Left renal cortex interstitium (tissue), 4 donors: ENCODE measurements at places on chromosomes 13 and 19.

- DNase-seq, result no peak
Measured at GRCh38 chr13:26435171-26435570, 122.3 kb upstream of the WASF3 start.

DNA sequence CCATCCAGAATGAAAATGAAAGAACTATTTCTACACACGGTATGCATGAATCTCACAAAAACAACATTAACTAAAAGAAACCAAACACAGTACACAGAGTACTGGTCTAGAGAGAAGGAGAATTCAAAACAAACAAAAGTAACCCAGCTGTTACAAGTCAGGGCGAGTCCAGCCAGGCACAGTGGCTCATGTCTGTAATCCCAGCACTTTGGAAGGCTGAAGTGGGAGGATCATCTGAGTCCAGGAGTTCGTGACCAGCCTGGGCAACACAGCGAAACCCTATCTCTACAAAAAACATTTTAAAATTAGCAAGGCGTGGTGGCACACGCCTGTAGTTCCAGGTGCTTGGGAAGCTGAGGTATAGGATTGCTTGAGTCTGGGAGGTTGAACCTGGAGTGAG is 1.7 kb upstream of the PSMC4 start:
- DNase-seq, result no peak

DNA sequence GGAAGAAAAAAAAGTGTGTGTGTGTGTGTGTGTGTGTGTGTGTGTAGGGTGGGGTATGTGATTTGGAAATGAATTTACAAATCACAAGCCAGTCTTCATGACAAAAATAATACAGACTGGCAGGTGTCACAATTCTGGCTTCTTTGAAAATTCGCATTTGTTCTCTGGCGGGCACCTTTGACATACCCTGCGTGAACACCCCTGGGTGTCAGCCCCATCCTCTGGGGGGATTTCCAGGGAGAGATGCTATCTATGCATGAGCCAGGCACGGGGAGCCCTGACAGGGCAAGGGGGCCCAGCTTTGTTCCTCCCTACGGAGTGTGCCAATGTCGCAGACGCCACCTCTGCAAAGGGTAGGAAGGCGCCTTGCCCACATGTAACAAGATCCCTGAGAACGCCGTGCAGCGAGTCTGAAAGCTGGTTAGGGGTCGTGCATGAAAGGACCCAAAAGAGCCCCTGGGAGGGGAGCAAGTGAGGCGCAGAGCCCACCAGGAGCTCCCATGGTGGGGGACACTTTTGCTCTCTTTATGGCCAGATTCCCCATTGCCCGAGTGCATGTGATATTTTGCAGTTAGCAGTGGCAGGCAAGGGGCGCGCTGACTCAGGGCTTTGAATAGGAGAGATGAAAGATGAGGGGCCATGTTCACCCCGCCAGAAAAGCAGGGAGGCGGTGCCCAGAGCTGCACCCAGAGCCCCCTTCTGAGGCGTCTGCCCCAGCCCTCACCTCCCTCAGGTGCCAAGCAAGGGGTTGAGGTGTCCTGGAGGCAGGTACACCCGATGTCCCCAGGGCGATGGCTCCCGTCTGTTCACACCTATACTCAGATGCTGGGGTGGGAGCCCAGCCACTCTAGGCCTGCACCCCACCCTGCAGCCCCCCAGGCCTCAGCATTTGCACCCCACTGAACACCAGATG is 45.3 kb downstream of the KLF2 start:
- DNase-seq, result no peak

GRCh38 chr19:6737873-6738786 is 750 bp upstream of the GPR108 start:
- DNase-seq, result peak; percentile 61

DNA sequence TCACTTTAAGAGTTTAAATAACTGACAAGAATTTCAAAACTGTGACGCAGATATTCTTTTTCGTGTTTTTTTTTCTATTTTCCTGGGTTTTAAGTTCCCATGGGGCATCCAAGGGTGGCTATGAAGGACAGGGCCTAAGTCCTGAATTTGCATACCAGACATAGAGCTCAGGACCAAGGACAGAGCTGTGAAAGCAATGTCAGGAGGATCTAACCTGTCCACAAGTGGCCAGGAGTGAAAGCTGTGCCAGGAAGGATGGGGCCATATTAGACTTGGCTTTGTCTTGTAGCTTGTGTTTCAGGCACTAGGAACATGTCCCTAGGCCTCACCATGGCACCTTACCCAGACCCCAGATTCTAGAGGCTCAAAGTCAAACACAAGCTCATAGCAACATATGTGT is 289.4 kb upstream of the MIR17HG start:
- no peak for DNase-seq

- DNase-seq, result no peak
Measured at GRCh38 chr13:73142071-73142470, 83.3 kb downstream of the KLF5 start.

GRCh38 chr19:1261798-1262622 is 7.1 kb upstream of the CIRBP start:
- DNase-seq, result no peak

DNA sequence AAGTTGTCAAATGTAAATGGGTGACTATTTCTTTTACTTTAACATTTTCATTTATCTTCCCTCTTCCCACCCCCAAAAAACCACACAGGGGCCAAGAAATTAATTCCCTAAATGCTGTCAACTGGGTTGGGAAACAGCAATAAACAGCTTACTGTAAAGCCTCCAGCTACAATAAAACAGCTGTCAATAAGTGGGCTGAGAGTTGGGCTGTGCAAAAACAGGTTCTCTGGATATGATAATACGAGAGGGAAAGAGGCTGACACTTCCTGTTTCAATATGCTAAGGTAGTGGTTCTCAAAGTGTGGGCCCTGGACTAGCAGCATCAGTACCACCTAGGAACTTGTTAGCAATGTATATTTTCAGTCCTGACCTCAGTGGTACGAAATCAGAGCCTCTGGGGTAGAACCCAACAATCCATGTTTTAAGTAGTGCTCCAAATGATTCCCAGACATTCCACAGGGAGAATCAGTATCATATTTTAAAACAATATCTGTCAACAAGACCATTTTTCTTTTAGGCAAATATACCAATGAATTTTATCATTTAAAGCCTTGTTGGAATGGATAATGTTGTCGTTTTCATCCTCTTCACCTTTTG is 8.4 kb downstream of the PCDH9 start:
- DNase-seq, result no peak

- DNase-seq, result no peak
Measured at GRCh38 chr13:21812192-21812626, 141.3 kb downstream of the FGF9 start.

DNA sequence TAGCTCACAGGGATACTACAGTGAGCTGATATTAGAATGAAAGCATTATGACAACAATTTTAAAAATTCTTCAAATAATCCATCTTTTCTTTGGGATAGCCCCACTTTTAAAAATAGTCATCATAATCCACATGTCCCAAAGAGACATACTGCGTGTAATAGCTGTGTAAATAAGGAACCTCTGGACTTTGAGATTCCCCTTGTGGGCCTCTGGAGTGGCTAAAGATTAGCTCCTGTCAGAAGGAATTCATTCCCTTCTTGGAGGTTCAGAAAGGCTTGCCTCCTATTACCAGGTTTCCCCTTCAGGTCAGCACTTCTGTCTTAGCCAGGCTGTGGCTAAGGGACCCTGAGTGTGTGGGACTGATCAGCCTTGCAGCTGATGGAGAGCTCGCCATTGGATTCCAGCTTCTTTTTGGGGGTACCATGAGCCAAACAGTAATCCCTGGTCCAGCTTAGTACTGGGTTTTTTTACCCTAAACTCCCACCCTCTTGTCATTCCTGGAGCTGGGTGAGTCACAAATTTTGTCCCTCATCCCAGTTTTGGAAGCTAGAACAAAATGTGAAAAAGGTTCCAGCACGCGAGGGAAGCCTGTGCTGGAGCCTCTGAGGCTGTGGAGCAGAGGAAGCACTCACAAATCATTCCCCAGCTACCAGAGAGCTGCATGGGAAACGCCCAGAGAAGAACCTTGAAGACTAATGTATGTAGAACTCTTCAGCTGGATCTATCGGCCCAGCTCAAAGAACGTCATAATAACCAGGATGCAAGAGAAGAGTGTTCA is 96.7 kb downstream of the RNASEH2B start:
- DNase-seq, result no peak

DNA sequence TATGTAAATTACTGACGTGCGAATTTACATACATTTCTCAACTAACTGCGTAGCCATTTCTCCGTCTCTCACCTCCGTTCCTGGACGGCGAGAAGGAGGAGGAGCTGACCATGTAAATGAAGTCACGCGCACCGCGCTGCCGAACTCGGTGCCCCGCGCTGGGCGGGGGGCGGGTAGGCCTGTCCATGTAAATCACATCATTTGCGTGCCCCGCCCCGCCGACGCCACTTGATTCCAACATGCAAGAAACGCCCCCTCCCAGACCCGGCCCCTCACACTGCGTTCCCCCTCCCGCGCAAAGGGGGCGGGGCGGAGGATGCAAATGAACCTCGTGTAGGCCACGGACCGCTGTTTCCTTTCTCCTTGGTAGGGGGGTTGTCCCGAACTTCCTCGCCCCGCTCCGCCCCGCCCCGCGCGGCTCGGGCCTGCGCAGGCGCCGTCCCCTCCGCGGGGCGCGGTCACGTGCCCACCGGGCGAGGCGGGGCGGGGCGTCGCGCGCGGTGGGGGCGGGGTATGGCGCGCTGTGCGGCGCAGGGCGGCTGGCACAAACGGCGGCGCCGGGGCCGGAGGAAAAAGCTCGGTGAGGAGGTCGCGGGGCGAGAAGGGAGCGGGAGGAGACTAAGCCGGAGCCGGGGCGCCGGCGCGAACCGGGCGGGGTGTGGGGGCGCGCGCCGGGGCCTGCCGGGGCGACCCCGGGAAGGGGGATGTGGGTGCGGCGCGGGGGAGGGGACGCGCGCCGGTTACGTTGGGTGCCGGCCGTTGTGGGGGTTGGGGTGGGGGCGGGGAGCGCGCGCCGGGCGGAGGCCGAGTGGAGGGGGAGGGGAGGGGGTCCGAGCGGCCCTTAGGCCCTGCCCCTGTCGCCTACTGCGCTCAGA is at the start of gene EGLN2:
Gene EGLN2 (plus strand): TSS at position 509 of the 875 bp plus-strand sequence. CDS start 1,382 bp downstream, outside the sequence.
- DNase-seq, result peak; percentile 100

GRCh38 chr13:106942563-106942962 is 374.6 kb upstream of the ARGLU1 start:
- DNase-seq, result no peak

DNA sequence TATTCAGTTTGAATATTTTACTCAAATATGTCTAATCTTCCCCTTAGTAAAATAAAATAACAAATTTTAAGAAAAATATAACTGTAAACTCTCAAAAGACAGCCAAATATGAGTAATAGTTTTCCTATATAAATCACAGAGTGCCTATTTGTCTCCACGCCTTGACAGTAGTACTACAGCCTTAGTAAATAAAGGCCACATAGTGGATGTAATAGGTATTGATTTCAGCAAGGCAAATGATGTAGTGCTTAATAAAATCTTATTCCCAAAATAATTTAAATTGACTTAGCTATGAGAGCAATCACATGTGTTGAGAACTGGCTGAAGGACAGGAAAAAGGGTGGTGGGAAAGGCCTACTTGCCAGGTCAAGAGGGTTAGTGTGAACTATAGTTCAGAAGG is 747.2 kb downstream of the OLFM4 start:
- no peak for DNase-seq

DNA sequence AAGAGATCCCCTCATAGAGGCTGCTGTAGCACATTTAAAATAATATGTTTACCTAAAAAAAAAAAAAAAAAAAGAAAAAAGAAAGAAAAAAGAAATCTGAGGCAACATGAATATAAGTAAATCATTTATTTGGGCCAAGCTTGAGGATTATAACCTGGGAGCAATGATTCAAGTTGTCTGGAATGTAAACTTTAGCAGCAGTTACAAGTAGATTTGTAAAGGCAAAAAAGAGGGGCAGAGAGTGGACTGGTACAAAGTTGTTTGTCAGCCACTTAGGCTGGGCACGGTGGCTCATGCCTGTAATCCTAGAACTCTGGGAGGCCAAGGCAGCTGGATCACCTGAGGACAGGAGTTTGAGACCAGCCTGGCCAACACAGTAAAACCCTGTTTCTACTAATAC is 11.3 kb downstream of the ZNF43 start:
- DNase-seq, result no peak

GRCh38 chr13:84445776-84446175 is 563.5 kb upstream of the SLITRK1 start:
- DNase-seq, result no peak

- no peak for DNase-seq
Measured at GRCh38 chr13:98233127-98233526, 56.1 kb upstream of the RNF113B start.

GRCh38 chr19:45569619-45570421 is 14.8 kb downstream of the OPA3 start:
- no peak for DNase-seq

GRCh38 chr13:46552889-46553520 is at the start of gene LRCH1:
TSS of gene LRCH1 (plus strand) at chr13:46553170. CDS start at chr13:46553397, 227 bp downstream.
- DNase-seq, result peak; percentile 52

- DNase-seq, result no peak
Measured at GRCh38 chr13:73579574-73580274, 520.9 kb downstream of the KLF5 start.

DNA sequence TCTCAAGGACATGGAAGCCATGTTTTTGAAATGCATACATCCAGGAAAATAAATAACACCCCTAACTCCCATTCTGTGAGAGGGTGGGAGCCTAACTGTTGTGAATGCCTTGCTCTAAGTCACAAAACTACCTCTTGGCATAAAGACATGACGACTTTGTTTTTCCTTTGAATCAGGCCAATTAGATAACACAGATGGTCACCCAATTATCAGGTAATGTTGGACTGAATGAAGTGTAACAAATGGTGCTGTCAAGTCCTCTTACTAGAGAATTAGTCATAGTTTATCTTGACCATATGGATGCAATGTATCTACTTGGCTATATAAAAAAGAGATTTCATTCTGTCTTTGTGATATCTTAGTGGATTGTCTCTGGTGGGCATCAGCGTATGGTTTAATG is 553.6 kb upstream of the ATXN8OS start:
- DNase-seq, result no peak

GRCh38 chr13:107811233-107812013 is 403.9 kb downstream of the LIG4 start:
- no peak for DNase-seq

GRCh38 chr19:3007975-3008374 is 21.1 kb downstream of the TLE2 start:
- DNase-seq, result no peak

- peak; percentile 4 for DNase-seq
Measured at GRCh38 chr13:102317593-102317992, 84.3 kb downstream of the FGF14 start.

DNA sequence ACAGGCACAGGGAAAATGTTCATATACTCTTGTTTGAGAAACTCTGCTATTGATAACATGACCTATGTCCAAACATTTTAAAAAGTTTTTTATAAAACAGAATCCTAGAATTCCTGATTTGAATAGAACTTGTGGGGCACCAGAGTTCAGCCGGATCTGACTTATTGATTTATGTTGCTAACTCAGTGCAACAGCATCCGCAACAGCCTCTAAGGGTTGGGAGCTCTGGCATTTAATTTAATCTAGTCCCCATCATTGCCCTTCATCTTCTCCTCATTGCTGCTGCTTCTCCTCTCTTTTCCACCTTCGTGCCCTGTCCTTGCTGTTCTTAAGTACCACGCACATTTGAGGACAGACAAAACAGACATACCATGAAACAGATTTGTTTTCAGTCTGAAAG is 214.5 kb downstream of the FGF14 start:
- DNase-seq, result no peak
